Stimulated activated CD8-positive, alpha-beta memory T cell treated with anti-CD3 and anti-CD28 coated beads, Interleukin-12 subunit alpha, Interleukin-12 subunit beta, amount 100 ng/mL, for 1 hour (primary cell): ENCODE measurements at places on chromosomes 16 and 17.

- no peak for DNase-seq
These were observed 102.0 kb upstream of the CDH5 start for GRCh38 chr16:66264311-66265047.

DNA sequence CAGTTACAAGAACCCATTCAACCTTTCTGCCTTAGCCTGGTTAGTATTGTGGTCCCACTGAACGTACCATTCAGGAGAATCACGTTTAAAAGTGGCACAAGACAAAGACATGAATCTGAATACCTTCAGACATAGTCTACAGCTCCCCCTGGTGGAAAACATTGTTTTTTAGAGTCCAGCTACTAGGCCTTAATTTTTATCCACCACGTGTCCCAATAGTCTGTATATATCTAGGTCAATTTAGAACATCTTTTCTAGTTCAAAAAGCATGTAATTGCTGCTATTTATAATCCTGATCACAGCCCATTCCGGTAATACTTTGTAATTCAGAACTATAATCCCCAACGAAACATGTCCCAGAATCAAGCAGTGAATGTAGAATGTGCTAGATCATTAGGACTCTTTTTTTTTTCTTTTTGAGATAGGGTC lies 13.7 kb upstream of the GUCY2D start:
- DNase-seq: peak; percentile 37

DNA sequence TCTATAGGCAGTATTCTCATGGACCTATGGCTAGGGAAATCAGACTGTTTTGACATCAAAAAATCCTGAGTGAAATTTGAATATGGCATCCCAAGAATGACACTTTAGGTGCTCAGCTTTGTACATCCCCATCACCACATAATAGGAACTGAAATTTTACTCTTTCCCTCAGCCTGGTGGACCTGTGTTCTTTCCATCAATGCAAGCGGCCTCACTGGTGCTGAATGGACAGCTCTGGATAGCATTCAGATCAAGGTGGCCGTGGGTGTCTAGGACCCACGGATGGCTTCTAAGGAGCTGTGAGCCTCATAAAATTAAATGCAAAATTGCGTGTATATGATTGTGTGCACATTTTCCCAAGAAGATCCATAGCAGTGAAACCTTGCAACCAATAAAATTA lies 152.6 kb downstream of the MAP2K6 start:
- DNase-seq: no peak

DNA sequence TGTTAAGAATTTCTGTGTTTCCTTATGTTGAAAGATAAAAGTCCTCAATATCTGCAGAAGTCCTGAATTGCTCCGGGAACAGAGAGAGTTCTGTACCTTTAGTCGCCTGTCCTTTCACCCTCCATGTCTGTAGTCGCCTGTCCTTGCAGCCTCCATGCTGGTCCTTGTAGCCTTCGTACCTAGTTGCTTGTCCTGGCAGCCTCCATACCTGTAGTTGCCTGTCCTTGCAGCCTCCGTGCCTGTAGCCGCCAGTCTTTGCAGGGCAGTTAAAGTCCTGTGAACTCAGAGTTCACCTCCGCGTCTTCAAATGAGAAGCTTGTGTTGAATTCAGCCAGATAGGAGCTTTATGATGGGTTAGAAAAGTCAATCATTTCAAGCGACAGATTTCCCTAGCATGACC lies 19.5 kb upstream of the ITGAX start:
- DNase-seq: no peak

- DNase-seq: no peak
These were observed 668 bp downstream of the SPATA2L start for GRCh38 chr16:89700649-89701424.

GRCh38 chr17:56886288-56886731 lies 27.5 kb downstream of the TRIM25 start:
- DNase-seq: no peak

GRCh38 chr17:55167024-55167725 lies 97.6 kb upstream of the HLF start:
- no peak for DNase-seq

DNA sequence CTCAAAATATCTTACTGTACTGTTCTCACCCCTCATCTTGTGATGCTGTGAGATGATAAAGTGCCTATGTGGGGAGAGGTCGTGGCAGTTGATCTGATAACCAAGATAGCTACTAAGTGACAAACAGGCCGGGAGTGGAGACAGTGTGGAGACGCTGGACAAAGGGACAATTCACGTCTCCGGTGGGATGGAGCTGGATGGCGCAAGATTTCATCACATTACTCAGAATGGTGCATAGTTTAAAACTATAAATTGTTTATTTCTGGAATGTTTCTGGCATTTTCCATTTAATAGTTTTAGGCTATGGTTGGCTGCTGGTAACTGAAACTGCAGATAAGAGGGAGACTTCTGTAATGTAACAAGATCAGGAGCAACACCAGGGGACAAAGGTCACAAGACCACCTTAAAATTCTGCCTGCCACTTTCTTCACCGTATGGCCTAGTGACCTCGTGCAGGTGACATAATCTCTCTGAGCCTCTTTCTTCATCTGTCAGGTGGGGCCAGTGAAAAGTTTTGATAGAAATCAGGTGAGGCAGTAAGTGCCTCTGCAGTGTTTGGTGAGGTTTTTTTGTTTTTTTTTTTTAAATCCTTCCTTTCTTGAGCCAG lies 54.4 kb upstream of the LGALS9 start:
- DNase-seq: no peak

- no peak for DNase-seq
These were observed 16.8 kb upstream of the MYO15B start for GRCh38 chr17:75570772-75571171.

- DNase-seq: no peak
These were observed 60.7 kb downstream of the OR1D5 start for GRCh38 chr17:3002538-3003295.

- DNase-seq: no peak
These were observed 4.5 kb upstream of the MRPL38 start for GRCh38 chr17:75909051-75909811.

DNA sequence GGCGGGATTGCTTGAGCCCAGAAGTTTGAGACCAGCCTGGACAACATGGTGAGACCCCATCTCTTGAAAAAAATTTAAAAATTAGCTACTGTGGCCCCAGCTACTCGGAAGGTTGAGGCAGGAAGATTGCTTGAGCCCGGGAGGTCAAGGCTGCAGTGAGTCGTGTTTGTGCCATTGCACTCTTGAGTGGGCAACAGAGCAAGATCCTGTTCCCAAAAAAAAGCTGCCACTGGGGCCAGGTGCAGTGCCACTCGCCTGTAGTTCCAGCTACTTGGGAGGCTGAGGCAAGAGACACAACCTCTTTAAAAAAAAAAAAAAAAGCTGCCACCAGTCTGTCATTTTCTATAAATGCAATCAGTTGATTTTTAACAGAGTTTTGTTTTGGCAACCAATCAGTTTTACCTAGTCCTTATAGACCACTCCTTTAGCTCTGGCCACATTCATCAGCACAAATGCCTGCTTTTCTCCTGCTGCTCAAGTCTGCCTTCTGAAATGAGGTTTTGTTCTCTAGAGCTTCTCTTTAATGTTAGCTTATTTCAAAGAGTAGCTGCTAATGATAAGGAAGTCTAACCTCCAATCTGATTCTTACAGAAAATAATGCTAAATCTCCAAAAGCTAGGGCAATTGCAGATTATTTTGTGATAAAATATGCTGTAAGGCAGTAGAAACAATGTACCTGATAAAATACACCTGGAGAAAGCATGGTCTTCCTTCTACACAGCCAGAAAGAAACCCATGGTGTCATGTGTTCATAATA lies 64.8 kb downstream of the TUBD1 start:
- DNase-seq: no peak

DNA sequence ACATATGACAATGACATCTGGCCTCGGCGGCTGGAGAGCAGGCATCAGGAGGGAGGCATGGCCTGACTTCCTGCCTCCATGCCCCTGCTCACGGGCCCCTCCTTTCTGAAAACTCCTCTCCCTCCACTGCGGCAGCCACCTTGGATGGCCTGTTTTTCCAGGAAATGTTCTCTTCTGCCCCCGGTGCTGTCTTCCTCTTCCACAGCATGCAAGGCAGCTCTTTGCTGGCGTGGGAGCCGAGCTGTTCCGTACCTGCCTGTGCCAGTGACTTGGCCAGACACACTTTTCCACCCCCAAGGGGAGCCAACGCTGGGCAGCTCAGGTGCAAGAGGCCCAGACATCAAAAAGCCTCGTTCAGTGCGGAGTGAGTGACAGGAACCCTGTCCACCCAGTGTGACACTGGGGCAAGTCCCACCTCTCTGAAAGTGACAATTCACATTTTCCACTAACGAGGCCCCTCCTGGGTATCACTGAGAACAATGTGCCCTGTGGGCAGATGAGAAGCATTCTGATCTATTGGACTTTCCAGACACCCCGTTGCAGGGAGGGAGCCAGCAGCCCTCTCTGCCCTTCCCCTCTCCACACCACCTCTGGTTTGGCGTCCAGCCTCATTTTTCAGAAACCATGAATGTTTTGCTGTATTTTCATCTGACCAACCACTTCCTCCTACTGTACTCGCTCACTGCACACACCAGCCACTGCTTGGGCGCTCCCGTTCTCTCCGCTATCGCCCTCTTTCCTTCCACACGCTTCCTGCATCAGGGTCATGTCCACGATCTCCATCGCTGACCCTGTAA lies 31.2 kb downstream of the NSMCE1 start:
- DNase-seq: peak; percentile 62

DNA sequence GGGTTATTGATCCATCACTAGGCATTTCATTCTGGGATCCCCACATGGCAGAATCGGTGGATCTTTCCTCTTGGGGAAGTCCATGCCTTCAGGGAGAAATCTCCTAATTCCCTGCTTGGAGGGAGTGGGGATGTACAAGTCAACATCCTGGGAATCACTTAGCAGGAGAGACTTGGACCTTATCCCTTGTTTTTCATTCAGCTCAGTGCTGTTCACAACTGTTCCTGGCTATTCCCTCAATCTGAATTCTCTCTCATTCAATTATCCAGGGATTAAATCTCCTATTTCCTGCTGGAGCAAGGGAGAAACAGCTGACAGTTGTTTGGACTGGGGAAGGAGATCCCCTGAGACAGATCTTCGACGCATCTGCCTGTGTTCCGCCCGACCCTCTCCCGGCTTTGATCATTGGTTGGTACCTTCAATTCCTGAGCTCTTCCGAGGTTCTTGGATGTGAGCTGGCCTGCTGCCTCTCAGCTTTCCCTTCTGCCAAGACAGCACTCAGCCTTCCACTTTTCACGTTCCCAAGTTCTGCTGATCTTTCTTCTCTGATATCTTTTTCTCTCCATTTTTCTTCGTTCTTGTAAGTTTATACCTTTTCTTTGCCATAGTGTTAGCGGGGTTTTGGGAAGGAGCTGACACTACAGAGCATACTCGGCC lies 115.4 kb upstream of the GNAO1 start:
- no peak for DNase-seq

DNA sequence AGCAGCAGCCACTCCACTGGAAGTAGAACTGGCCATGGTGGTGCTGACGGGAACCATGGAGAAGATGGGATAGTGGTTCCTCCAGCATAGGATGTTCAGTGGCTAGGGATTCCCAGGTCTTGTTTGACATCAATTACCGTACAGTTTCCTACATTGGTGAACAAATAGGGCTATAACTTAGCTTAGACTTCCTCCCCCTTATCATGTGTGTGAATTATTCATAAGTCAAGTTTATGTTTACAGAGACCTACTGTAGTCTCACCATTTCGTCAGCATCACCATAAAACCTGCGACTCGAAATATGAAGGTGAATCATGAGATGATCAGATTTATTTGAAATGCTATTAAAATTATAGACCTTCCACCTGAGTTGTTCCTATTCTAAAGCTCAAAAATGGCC lies 1.2 kb downstream of the KRTAP2-3 start:
- no peak for DNase-seq
